Cerebellum (tissue), 4 donors: ENCODE measurements at places on chromosomes 3 and 15.

DNA sequence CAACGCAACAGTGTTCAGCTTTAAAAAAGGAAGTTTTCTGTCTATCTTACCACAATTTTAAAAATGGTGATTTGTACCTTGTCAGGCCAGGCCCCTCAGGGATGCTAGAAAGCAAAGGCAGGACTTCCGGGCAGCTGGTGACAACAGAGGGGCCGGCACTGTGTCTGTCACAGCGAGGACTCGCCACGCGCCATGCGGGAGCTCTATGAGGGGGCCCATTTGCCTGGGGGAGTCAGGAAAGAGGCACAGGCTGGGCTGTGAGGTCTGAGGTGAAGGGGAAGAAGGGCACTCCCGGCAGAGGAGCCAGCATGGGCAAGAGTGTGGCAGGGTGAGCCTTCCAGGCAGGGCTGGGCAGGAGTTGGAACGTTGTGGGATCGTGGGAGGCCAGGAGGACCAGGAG, 7.0 kb downstream of the IQSEC1 start:
- DNase-seq = no peak

GRCh38 chr15:78212546-78213424, 21.6 kb downstream of the ACSBG1 start:
- DNase-seq = no peak

DNA sequence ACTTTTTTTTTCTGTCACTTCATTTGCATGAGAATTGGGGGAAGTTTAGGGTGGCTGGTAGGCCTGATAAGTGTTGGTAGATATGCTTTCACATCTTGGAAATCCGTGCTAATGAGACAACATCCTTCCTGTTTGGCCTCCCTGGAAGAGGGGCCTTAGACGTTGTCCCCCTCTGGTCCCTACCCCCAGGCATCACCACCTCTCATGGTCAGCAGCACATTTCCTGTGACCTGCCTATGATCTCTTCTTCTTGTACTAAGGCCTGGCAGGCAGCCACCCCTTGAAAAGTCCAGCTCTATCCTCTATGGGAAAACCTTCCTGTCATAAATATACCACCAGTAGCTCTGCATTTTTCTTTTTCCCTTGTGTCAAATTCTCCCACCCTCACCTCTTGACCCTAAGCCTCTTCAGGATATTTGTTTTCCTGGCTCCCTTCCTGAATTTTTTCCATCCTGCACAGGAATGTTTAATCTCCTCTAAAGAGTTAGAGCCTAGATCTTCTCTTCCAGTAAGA, 107.8 kb downstream of the SNRK start:
- DNase-seq = no peak

DNA sequence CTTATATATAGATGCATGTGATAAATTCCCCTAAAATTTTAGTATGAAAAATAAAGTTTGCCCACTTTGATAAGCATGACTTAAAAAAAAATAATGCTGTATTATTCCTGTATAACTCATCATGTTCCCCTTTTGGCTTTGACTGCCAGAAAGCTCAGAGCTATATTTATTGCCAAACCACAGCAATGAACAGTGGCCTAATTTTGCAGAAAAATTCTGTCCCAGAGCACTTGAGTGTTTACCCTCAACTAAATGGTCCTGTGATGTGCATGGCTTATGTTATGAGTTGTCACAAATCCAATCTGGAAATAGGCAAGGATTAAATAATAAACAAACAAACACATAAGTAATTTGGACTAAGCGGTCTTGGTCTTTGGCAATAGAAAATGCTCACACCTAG, 276.7 kb downstream of the SLC9A9 start:
- DNase-seq = no peak

GRCh38 chr3:150454085-150454484, 46.0 kb downstream of the TSC22D2 start:
- peak; percentile 7 for DNase-seq

- DNase-seq = no peak
These were observed 25.0 kb upstream of the CTSH start for GRCh38 chr15:78969687-78970349.

GRCh38 chr3:159831466-159831865, 157.2 kb upstream of the IL12A start:
- DNase-seq = no peak

DNA sequence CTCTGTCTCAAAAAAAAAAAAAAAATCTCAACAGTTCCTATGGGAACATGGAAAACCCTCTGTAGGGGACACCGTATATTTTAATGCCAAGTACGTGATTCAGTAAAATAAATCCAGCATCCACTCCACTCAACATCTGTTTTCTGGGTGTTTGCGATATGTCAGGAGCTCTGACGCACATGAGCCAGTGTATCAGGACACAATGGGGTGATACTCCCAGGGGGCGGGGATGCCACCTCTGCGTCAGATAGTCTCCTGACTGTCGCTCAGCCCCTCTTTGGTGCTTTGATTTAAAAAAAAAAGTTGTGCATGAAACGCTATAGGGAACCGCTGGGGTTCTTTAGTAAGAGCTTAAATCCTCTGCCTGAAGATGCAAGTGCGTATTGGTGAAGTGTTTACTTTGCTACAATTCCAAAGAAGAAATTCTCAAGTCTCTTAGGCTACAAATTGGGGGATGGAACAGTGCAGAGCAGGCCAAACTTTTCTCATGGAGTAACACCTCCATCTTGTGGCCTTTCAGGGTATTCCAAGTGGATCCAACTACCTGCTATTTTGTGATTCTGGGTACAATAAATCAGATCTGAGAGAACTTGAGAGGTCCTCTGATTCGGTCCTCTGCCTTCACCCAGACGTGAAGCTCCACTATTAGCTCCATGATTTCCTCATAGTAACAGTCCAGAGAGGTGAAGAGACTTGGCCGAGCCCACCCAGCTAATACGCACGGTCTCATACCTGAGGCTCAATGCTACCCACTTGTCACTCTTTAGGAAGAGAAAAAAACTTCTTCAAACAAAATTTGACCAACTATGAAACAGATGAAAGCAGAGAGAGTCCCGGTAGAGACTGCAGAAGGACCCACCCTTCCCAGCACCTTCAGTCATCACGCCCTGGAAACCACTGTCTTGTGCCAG, 9.3 kb upstream of the NR2E3 start:
- peak; percentile 37 for DNase-seq

DNA sequence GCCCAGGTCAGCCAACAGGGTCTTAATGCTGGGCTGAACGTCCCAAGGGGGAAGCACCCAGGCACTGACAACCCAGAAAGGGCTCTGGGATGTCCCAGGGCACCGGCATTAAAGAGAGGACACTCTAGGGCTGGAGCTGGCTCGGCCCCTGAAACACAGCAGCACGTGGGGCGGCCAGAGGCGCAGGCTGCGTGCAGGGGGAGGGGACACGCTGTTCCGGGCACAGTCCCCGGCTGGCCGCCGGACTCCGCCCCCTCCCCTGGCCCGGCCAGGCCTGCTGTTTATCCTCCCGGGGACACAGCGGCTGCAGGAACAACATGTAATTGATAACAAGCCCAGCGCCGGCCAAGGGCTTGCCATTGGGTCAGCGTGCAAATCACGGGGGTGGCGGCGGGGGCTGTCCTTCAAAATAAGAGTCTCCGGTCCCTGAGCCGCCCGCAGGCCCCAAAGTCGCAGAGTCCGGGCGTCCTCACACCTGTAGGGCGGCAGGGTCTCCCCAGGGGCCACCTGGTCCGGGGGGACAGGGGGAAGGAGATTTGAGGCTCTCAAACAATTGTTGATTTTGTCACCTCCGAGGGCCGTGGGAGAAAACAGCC, 1.3 kb downstream of the KLF15 start:
- DNase-seq = peak; percentile 74

DNA sequence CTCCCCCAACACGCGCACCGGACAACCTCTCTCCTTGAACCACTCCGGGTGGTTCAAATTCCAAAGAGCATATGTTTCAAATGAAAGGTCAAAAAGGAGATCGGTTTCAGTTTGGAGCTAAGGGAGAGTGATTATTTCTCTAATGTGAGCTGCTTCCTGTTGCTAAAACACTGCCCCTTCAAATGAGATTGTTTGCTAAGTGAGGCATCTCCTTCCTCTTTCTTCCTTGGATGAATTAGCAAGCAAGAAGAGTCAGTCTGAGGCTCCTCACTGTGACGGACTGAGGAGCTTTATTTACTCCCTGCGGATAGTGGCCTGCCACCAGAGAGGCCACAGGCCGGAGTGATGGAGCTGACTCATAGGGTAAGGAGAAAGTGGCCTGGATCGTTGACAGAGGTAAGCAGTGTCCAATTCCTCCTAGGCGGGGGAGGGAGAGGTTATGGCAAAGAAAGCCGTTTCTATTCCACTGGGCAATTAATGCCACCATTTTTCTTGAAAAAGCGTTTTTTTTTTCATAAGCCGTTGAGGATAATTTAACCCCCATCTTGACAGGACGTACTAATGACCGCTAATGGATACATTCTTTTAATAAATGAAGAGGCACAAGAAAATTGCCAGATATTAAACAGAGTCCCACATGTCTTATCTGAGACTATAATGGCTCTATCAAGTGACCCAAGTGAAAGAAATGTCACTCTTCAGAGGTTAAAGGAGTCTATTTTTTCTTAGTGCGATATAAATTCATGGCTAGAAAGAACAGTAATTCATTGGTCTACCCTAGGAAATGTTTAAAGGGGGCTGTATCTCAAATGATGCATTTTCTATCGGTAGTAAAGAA, 167.0 kb upstream of the ANKRD28 start:
- no peak for DNase-seq

DNA sequence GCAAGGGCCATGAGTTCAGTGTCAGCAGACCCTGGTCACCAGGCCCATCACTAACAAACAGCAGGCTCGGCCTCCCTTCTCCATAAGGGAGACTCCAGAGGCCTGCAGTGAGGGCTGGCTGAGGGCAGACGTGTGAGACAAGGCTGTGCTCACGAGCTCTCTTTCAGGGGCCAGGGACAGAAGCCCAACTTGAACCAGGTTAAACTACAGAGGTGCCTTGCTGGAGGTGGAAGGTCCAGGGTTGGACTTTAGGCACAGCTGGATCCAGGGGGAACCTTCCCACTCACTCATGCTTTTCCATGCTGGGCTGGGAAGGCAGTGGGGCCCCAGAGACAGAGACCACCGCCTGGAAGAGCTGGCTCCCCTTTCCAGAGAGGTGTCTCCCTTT, 19.0 kb downstream of the CFAP100 start:
- no peak for DNase-seq

DNA sequence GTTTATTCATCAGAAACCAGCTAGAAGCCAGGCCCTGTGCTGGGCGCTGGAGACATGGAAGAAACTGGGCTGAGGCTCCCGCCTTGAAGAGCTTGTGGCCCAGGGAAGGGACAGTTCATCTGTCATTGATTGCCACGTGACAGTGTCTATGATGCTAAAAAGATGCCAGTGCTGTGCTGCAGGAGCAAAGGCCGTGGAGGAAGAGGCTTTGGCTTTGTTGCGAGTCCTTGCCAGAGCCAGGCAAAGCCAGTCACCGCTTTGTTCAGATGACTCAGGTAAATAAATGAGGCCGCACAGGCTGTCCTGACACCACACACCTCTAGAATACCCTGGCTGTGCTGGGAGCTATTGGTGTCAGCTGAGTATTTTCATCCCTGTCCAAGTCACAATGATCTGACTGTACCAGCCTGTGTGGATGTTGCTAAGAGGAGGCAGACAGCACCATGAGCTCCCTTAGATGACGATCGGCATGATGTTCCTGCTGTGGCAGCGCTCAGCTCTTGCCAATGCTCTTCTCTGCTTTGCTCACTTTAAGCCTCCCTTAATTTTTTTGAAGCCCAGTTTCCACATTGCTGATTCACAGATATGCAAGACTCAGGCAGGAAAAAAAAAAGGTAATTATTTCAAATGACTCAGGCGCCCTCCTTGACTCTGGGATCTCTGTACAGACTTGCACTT, 77.5 kb downstream of the CCNL1 start:
- no peak for DNase-seq

GRCh38 chr3:193915613-193916012, 220.3 kb upstream of the HES1 start:
- no peak for DNase-seq
